ENCODE measurements at places on chromosomes 5 and 9.
A peak's percentile ranks its signal among the peaks of the same experiment; 100 is the strongest.

DNA sequence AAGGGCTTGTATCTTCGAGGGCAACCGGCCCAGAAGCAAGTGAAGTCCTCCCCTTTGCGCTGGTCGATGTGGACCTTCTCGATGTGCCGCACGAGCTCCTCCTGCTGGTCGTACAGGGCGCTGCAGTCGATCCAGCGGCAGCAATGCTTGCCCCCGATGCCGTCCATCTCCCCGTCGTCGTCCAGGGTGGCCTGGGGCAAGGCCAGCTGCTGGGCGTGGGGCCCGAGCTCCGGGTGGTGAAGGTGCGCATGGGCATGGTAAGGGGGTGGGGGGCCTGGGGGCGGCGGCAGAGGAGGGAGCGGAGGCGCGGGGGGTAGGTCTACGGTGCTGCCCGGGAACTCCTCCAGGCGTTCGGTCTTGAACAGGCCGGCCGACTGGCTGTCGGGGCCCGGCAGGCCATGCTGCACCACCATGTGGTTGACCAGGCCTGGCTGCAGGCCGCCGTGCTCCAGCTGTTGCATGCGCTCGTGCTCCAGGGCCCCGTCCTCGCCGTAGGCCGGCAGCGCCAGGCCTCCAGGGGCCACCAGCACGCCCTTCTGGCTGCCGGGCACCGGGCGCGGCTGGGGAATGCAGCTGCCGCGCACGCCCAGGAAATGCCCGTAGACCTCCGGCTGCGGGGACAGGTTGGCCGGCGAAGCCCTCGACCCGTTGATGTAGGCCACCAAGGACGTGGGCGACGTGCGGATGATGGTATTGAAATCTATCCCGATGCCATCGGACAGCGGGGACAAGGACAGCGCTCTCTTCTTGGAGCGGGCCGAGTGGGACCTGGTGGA lies 181.8 kb downstream of the GLIS3 start:
- peak; percentile 12 for DNase-seq

DNA sequence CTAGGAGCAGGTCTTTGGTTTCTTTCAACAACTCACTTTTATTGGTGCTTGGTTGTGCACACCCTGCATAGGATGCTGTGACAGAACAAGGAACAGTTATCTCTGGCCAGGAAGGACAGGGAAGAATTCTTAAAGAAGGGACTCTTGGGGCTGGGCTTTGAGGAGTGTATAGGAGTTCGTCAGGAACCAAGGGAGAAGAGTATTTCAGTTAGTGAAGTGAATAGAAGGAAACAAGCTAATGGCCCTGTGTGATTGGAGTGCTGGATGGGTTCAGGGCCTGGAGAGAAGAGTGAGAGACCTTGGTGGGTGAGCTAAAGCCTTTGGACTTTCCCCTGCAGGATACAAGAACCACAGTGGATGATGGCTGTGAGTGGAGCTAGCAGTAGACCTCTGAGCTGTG lies 32.2 kb downstream of the DAB2IP start:
- no peak for DNase-seq

DNA sequence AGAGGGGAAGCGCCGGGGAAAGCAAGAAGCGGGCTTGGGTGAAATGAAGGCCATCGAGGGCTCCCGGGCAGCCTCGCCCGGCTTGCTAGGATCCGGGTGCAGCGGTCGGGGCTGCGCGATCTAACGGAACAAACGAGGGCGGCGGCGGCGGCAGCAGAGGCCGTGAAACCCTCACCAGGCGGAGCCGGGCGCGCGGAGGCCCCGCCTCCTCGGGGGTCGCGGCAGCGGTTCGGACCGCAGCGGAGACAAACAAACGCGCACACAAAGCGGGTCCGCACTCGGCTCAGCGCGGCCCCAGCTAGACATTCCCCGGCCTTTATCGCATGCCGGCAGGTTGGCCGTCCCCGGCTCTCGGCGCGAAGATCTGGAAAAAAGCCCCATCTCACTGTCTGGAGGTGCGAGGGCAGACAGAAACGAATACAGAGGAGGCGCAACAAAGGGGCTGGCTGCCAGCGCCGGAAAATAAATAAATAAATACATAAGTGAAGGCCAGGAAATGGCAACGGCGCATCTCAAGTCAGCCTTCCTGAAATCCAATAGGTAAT lies 10.5 kb upstream of the TRIM36 start:
- DNase-seq, result peak; percentile 9

GRCh38 chr5:180433032-180433422 lies 61.2 kb upstream of the CNOT6 start:
- no peak for DNase-seq

DNA sequence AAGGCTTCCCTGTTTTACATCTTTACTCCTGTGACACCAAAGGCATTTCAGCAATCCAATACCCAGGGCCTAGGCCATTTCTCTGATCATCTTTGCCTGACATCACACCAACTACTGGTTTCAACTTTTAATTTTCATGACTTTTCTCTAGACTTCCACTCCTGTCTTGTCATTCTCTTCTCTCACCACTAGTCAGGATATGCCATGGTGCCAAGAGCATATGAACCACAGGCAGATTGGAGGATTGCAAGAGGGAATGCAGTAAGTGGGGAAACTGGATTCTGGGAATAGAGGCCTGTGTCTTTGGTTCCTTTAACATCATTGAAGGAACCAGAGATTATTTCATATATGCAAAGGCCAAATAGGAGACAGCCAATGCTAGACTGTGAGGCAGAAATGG lies 69.3 kb downstream of the ANKRD31 start:
- DNase-seq, result no peak

DNA sequence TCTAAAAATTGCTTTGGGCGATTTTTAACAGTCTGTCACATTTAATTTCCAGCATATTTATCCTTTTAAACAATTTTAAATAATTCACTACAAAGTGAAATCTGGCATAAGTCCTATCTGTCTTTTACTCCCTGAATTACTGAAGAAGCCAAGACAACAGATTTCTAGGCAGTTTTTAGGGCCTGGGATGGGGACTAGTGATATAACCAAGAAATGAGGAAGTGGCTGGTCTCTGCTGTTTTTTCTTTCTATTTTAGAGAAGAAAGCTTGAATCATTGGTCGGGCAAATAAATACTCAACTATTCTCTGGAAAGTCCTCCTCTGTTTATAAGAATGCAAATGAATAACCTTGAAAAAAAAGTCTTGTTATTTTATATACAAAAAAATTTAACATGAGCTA lies 79.7 kb upstream of the SSBP2 start:
- no peak for DNase-seq

GRCh38 chr9:109518621-109519335 lies 20.7 kb upstream of the PTPN3 start:
- DNase-seq, result no peak

DNA sequence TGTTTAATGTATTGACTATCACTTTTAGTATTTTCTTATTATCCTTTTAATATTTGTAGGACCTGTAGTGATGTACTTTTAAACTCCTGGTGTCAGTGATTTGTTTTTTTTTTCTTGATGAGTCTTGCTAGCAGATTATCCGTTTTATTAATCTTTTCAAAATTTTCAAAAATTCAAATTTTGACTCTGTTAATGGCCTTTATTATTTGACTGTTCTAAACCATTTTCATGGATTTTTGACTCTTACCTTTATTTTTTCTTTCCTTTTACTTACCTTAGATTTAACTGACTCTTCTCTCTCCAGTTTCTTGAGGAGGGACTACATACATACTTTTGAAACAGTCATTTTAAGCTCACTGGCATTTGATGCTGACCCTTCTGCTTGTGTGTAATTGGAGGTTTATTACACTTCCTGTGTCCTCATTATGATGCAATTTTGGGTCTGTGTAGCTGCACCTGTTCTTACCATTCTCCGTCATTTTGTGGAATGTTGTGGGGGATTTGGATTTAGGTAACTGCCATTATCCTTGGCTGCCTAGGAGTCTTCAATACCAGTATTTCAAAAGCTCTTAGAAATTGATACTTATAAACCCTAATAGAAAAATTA lies 32.0 kb upstream of the EXOC3 start:
- no peak for DNase-seq

GRCh38 chr5:172901012-172901780 lies 58.0 kb upstream of the RPL26L1 start:
- DNase-seq, result no peak

- no peak for DNase-seq
Observed at GRCh38 chr5:94266170-94266569, 352.2 kb downstream of the KIAA0825 start.

DNA sequence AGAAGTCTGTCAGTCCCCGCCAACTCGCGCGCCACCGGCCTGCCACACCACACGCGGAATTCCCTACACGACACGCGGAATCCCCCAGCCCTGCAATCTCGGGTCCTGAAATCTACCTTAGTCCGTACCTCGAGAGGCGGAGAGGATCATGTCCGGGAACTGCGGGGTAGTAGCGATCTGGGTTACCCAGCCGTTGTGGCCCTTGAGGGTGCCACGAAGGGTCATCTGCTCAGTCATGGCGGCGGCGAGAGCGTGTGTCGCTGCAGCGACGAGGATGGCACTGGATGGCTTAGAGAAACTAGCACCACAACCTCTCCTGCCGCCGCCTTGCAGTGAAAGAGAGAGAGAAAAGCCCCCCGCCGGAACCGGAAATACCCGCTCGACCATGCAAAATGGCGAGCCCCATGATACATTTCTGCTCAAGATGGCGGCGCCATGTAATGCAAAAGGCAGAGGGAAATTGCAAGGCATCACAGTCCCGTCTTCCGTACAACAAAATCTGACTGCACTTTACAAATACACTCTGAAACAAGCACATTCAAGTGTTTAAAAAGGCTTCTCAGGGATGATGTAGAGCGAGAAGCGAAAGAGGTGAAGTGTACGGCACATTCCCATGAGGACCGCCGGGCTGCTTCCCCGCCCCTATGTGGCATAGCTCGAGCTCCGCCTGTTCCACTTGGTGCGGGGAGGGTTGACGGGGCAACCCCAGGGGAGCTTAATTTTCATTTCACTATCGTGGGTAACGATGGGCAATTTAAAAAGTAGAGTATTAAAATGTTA lies at the start of gene RACK1:
RACK1 (minus strand) TSS at position 343 of the 780 bp plus-strand sequence; CDS start at position 237, 106 bp downstream.
- peak; percentile 90 for DNase-seq

GRCh38 chr5:33258553-33258952 lies 182.2 kb upstream of the TARS1 start:
- no peak for DNase-seq

DNA sequence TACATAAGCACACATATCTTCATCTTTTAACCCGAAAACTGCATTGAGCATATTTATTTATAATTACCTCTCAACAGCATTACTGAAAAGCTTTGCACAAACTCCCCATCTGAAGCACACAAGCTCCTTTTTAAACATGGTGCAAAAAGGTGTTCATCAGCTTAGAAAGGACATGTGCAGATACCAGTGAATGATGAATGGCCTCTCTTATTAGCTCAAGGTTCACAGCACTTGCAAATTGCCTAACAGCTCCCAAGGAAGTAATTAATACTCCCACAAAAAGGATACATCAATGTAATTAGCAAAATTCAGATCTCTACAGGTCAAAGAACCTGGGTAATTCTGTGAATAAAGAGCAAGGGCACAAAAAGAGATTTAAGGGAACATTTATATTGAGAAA lies 422.0 kb downstream of the HINT1 start:
- no peak for DNase-seq

GRCh38 chr9:120449566-120449965 lies 130.4 kb downstream of the CDK5RAP2 start:
- no peak for DNase-seq

GRCh38 chr5:57366744-57367143 lies 115.9 kb downstream of the ACTBL2 start:
- DNase-seq, result no peak

DNA sequence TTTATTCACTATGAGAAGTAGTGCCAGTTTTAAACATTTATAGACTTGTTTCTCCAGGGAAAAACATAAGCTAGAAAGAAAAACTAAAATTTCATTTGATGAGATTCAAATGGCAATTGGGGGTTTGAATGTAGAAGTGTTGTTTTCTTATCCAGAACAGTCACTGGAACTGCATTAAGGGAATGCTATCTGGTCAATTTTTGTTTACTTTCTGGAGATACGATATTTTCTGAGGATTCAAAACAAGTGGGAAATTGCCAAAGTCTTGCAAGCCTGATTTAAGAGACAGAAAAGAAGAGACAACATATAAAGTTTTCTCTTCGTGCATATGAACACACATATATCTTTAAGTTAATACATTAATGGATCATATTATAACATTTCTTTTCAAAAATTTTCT lies 118.4 kb downstream of the NXNL2 start:
- no peak for DNase-seq

- no peak for DNase-seq
Observed at GRCh38 chr9:38445154-38446043, 21.1 kb upstream of the IGFBPL1 start.

DNA sequence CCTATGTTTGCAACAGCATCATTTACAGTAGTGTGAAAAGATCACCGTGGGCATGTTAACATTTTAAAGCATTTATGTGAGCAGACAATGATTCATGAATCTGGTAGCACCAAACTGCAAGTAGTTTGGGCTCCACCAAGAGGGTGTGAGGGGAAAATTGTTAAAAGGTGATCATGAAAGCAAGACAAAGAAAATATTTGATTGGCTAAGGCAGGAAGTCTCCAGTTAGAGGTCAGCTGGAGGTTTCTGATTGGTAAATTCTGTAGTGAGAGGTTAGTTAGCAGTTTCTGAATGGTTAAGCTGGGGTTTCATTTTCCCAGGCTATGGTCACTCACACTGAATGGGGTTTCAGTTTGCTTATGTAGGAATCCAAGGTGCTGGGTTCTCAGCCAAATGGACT lies 13.5 kb upstream of the DRD1 start:
- DNase-seq, result no peak

All from central memory CD4-positive, alpha-beta T cell (primary cell).